ENCODE measurements at places on chromosomes 5 and 9. TPM values are rescaled to one million over a fixed set of nuclear protein-coding genes. Genes with fewer than 3 reads are reported as not detected.

Gene ANKRD34B
- total RNA-seq, result not detected

Gene ASPN
- not detected for total RNA-seq

Gene SPINK7
- not detected for total RNA-seq

Gene COL15A1
- 0.56 TPM for total RNA-seq

Gene SLC1A3
- total RNA-seq, result not detected

Gene PCDHGB3
- 0.22 TPM for total RNA-seq

Gene FAM200C
- 1.5 TPM for total RNA-seq

Gene CYLC2
- total RNA-seq, result not detected

Gene PDZD2
- total RNA-seq, result 0.23 TPM

Gene IL5
- total RNA-seq, result not detected

Gene TRIM7
- total RNA-seq, result 27.8 TPM

Gene LHX6
- 1.1 TPM for total RNA-seq

Gene ACOT12
- not detected for total RNA-seq

Gene LIX1
- not detected for total RNA-seq

Gene NUTM2F
- not detected for total RNA-seq

Gene AJM1
- 4.7 TPM for total RNA-seq

Gene EIF4E1B
- not detected for total RNA-seq

Gene OTULINL
- 15.9 TPM for total RNA-seq

Gene TMEFF1
- total RNA-seq, result 1.3 TPM

Gene KIF20A
- total RNA-seq, result 44.1 TPM

Gene WDR36
- 11.3 TPM for total RNA-seq

Gene UHRF2
- 31.7 TPM for total RNA-seq

Gene TRAF2
- total RNA-seq, result 69.5 TPM

Measured in A549 treated with GW870086 at 1 μM for 4 hours (cell line).